ENCODE measurements at places on chromosomes 12 and 14. TPM values are rescaled to one million over a fixed set of nuclear protein-coding genes. Genes with fewer than 3 reads are reported as not detected.
A peak's percentile ranks its signal among the peaks of the same experiment; 100 is the strongest.

Gene TAS2R9
- not detected for total RNA-seq

GRCh38 chr14:29705801-29706200 lies 221.8 kb downstream of the PRKD1 start:
- DNase-seq, result no peak

Gene KRT85
- total RNA-seq, result not detected

DNA sequence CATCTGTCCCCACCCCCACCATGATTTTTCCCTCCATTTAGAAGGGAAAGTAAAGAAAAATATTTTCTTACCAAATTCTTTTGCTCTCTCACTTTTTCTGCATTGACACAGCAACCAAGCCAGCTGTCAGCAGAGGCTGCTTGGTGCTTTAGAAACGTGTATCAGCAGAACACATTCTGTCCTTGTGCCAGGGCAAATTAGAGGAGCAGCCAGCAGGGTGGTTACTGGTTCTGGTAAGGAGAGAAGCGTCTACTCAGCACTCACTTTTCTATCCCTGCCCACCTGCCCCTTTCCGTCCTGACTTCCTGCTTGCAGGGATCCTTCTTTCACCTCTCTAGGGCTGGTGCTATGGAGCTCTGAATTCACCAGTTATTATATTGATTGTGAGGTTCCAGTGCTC lies 327.5 kb upstream of the PDE3A start:
- no peak for DNase-seq

DNA sequence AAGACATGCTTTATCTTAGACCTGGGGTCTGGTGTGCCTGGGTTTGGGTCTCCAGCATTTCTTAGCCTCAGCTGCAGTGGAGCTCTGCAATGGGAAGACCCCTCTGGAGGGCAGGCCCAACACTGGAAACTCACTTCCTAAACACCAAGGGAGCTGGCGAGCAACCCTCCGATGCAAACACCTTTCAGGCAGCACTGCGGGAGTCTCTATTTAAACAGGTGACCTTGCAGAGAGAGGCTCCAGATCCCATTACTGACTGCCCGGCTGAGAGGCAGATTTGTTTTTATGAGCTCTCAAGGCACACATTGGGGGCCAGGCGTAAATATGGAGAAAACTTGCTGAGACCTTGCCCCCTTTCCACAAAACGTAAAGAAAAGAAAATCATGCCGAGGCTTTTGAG lies 195.5 kb downstream of the PAX9 start:
- no peak for DNase-seq

DNA sequence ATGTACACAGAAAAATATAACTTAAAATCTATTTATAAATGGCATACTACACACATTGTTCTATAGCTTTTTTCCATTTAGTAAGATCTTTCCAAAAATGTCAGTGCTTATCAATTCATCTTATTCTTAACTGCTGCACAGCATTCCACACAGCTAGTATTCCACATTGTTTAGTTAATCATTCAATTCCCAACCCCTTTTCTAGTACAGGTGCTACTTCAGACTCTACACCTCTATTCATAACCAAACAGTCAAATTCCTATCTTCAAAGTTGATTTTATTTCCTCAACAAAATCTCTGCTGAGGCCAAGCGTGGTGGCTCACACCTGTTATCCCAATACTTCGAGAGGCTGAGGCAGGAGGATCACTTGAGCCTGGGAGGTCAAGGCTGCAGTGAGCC lies 12.3 kb upstream of the NEK9 start:
- DNase-seq, result no peak

- peak; percentile 43 for DNase-seq
Observed at GRCh38 chr12:54680374-54680773, 32.2 kb upstream of the DCD start.

Gene PRH2
- not detected for total RNA-seq

Gene GPD1
- 0.67 TPM for total RNA-seq

DNA sequence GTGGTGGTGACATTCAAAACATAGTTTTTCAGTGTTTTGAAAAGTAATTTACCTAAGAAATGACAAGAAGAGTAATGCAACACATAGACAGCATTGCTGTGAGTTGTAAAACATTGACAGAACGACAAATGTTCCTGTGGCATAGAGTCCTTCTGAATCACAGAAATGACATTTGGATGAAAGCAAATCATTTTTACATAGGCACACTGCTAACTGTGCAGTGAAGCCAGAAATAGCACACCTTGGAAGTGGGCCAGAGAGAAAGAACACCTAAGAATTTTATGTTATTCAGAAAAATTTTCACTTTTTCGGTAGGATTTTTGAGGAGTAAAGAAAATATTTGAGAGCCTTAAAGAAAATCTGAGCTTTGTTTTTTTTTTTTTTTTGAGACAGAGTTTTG lies 100.6 kb downstream of the ANO4 start:
- no peak for DNase-seq

Gene MUCL1
- not detected for total RNA-seq

Gene ACSS3
- 0.40 TPM for total RNA-seq

GRCh38 chr14:32075672-32076277 lies 1.3 kb upstream of the ARHGAP5 start:
- DNase-seq, result peak; percentile 23

DNA sequence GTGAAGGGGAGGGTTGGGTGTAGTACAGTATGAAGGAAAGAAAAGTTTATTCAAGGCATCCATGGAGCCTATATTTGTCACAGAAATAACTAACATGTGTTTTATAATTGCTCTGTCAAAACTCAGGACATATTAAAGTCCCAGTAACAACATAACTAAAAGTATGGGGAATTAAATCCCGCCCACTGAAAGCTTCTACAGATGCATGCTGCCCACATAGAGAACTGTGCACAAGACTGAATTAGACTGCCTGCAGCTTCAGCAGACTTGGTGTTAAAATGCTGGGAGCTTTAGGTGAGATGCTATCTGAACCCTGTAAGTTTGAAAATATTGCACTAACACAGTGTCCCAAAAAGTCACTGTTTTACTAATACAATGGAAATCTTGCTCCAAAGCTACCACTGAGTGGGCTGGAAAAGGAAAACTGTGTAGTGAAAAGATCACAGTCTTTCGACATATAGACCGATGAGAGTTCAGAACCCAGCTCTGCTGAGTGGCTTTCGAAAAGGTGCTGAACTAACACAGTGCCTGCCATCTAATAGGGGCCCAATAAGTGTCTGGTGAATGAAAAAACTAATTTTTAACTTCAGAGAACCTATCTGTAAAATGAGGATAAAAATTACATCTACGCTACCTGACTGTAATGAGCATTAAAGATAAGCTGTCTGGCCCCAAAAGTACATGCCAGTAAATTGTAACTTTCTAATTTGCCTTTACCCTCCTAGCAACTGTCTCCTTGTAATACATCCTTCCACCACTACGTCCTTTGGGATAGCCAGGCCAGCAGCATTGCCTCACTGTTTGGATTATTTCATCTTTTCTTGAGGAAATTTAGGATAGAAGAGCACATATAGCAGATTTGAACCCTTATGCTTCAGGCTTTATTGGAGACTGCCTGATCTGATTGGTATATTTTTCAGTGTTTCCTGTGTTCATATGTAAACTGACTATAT lies 237.6 kb downstream of the BCAT1 start:
- DNase-seq, result no peak

- no peak for DNase-seq
Observed at GRCh38 chr14:68735856-68736255, 57.0 kb downstream of the ZFP36L1 start.

Gene FOXG1
- 3.0 TPM for total RNA-seq

- DNase-seq, result no peak
Observed at GRCh38 chr14:68232300-68233055, 412.9 kb downstream of the RAD51B start.

Gene FAM186B
- total RNA-seq, result 0.18 TPM

DNA sequence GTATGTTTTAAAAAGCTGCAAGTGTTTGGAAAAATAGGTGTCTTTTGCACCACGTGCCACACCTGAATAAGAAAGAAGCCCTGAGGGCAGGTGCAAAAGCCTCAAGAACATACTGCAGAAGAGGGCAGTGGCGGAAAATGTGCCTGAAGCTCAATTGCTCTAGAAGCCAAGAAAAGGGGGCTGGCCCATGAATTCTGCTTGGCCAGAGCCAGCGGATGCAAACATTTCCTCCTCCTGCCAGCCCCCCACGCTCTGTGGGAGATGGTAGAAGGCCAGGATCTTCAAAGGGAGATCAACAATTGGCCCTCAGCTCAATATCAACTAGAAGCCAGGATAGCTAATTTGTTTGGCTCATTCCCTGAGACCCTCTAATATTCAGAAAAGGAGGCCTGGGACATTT lies 80.3 kb upstream of the TMEM132D start:
- no peak for DNase-seq

DNA sequence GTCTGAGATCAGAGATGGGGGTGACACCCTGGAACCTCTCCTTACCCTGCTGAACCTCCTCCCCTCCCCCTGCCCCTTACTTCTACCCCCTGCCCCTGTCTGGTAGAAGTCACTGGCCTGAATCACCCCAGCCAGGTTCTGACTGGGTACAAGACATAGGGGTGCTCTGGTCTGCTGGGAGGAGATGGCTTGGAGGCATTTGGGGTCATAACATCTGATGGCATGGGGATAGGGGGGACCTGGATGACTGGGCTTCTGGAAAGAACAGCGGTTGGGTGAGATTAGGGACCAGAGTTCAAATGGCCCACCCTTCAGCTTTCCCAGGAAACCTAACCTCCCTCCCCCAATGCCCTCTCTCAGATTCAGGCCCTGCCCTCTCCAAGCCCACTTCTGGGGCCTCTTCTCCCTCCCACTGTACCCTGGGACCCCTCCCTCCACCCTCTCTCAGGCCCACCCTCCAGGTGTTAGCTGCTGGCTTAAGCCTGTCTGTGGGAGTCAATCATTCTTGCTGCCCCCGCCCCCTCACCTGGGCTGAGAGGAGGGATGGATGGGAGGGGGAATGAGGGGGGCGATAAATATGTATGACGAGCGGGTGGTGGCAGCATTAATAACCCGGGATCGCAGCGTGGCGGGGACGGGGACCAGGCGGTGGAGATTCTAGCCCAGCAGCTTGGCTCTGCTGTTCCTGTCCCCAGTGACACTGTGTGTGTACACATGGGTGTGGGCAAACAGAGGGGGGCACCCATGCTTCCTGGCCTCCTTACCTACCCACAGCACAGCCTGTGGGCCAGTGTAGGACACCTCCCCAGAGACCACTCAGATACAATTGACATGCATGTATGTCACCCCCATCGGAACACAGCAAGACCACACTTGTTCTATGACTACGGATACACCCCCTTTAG lies 5.9 kb downstream of the NXPH4 start:
- DNase-seq, result no peak

DNA sequence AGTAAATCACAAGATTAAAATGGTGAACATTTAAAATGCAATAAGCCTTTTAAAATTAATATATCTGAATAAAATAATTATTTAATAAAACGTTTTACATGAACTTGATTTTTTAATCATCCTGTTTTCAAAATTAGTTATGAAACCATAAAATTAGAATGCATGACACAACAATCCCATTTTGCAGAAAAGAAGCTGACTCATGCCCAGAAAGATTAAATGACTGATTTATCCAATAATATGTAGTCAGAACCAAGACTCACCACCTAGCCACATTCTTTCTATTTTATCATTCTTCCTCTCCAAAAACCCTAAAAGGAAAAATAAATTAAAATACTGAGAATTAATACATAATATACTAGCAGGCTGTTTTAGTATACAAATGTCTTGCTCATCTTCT lies 83.0 kb upstream of the LGR5 start:
- DNase-seq, result no peak

Gene MLF2
- 149 TPM for total RNA-seq

- no peak for DNase-seq
Observed at GRCh38 chr14:73058922-73059673, 764 bp downstream of the RBM25 start.

GRCh38 chr12:41014643-41015020 lies 173.5 kb upstream of the PDZRN4 start:
- no peak for DNase-seq

DNA sequence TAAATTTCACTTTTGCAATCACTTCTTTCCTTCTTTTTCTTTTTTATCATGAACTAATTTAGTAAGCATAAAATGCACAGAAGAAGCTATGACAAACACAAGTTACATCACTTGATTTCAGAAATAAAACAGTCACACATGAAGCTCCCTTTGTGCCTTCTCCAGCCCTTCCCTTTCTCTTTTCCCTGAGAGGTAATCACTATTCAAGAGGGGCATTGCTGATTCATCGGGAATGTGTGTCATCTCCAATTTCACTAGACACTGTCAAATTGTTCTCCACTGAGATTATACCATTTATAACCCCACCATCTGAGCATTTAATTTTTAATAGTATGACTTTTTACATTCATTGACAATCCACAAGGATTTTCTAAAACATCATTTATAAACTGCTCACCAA lies 91.6 kb upstream of the PTPRQ start:
- no peak for DNase-seq

DNA sequence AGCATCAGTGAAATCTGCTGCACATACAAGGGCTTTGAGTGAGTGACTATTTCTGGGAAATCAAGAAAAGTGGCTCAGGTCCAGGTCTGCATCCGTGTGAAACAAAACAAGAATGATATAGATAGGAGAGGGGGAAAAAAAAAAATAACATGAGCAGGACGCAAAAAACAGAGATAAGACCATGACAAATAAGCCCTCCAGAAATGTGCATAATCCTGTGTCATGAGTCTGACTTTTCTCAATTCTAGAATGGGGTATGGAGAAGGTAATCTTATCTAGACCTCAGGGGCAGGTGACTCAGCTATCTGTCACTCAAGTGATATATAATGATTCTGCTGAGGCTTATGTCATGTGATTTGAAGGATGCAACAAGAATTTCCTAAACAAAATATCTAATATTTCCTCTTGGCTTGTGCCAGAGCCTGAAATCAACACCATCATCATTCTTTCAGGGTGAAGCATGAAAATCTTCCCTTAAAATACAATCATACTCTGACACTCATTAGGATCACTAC lies 250.0 kb downstream of the PHLDA1 start:
- DNase-seq, result peak; percentile 35

DNA sequence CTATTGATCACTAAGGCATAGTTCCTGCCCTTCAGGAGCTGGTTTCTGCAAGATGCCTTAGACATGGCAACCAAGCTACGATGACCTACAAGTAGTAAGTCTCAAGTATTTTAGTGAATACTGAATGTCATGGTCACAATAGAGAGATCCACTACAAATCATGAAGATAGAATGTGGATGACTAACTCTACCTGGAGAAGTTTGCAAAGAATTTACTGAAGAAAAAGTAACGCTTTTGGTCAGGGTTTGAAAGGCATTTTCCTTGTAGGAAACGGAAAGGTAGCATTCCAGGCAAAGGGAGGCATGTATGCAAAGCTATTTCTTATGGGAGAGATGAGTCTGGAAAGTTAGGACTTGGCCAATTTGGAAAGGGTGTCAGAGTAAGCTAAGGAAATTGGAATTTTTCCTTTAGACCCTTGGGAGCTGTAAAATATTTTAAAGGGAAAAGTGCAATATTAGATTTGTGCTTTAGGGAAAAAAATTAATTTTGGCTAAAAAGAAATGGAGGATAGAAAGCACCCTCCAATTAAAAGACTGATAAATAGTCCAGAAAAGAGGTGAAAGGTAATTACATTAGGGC lies 377.5 kb downstream of the EGLN3 start:
- no peak for DNase-seq
